ENCODE measurements at places on chromosomes 7 and 10. TPM values are rescaled to one million over a fixed set of nuclear protein-coding genes. Genes with fewer than 3 reads are reported as not detected.

The SRRT gene
- 182 TPM for total RNA-seq

The HMX2 gene
- total RNA-seq, result not detected

The PIP4K2A gene
- total RNA-seq, result 13.2 TPM

The DPY19L1 gene
- total RNA-seq, result 48.5 TPM

The NEUROG3 gene
- not detected for total RNA-seq

The FAM237B gene
- total RNA-seq, result not detected

The TAS2R38 gene
- not detected for total RNA-seq

The AVPI1 gene
- 28.6 TPM for total RNA-seq

The NPC1L1 gene
- 0.11 TPM for total RNA-seq

The ASCC1 gene
- total RNA-seq, result 38.3 TPM

The OR2A42 gene
- not detected for total RNA-seq

The CUBN gene
- 9.7 TPM for total RNA-seq

The CH25H gene
- 1.6 TPM for total RNA-seq
